ENCODE measurements at places on chromosomes 11 and 22.

DNA sequence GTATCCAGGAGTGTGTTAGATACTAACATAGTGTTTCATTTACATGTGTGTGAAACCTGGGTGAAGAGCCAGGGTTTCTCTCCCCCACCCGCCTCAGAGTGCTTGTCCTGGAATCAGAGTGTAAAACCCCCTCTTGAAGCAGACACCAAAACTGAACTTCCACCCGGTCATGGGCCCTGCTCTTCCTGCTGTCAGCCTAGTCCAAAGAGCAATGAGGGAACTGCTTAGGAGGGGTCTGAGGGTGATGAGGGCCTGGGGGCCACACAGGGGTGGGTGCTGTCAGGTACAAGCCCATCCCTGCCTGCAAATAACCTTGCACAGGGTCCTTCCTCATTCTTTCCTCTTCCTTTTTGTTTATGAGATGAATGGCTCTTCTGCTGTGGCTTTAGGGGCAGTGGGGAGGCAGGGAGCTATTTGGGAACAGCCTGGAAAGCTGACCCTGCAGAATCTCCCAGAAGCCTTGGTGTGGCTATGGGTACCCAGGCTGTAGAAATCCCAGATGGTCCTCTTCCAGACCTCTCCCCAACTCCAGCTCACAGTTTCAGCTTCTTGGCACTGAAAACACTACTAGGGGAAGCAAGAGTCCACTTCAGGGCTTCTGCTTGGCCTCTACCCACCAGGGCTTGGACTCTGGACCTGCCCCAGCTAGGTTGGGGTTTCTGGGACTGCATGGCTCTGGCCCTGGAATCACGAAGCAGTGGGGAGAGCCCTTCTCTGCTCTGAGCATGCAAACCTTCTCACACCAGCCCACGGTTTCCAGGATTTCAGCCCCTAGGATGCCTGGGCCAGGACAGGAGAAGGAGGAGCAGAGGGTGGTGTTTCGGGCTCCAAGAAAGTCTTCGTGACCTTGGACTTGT lies 8.5 kb downstream of the BATF2 start:
- DNase-seq: no peak

DNA sequence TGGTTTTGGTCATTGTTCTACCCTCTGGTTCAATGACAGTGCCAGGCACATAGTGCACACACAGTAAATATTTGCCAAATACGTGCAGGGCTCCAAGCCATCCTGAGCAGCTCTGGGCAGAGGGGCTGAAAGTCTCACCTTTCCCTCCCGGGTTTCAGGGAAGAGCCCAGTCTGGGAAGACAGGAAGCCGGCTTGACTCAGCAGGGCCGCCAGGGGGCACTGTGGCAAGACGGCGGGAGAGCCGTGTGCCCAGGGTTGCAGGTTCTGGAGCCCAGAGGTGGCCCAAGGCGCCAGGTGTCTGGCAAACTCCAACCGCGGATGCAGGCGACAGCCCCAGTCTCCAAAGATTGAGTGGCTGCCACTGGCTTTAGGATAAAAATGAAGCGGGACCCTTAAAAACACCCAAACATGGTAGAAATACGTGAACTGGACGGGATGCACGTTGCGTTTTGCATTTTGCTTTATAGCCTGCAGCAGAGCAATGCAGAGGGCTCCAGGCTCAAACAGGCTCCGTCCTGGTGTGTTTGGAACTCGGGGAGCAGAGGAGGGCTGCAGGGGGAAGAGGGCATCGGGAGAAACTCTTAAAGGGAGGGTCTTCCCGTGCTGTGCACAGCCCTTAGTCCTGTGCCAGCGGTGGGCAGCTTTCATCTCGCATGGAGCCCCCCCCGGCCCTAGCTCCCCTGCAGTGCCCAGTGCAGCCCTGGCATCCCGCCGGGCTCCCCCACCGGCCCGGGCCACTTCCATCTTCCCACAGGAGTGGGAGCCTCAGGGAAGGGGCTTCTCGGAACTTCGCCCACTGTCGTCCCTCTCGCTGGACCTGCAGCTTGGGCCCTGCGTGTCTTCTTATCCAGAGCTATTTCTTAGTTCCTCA lies 10.7 kb downstream of the KRTAP5-5 start:
- DNase-seq: peak; percentile 24

GRCh38 chr22:17012267-17012666 lies 4.2 kb upstream of the GAB4 start:
- DNase-seq: no peak

DNA sequence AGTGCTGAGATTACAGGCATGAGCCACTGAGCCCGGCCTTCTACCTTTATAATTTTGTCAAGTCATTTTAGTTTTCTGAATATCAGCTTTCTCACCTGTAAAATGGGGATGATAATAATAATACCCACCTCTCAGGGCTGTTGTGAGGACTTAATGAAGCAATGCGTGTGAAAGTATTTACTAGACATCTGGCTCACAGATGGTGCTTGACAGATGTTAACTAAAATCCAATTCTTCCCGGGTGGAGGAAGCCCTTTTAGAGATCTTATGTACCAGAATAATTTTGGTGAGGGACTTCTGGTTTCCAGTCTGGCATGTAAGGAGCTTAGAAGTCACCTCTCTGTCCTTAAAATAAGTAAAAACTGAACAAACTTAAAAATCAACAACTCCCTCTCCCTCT lies 43.7 kb upstream of the NUP160 start:
- DNase-seq: no peak

- no peak for DNase-seq
Observed at GRCh38 chr11:134049303-134049702, 19.6 kb upstream of the JAM3 start.
